ENCODE measurements at places on chromosomes 7 and 10.

GRCh38 chr7:16462431-16462889 lies 3.1 kb downstream of the SOSTDC1 start:
- no peak for DNase-seq

GRCh38 chr10:120221873-120222485 lies 235.0 kb upstream of the PLPP4 start:
- peak; percentile 11 for DNase-seq

DNA sequence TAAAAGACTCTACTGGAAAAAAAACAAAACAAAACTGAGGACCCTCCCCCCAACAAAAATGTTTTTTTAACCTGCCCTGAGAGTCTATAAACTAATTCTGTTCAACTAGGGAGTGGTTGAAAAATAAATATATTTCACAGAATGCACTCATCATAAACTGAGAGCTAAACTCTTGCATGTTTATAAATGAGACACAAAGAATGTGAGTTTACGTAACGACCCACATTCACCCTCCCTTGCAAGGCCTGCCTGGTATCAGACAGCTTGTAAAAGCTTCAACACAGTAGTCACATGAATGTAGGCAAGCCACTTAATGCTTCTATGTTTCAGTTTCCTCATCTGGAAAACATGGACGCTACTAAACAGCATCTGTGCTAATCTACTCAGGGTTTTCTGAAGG lies 50.3 kb downstream of the JAZF1 start:
- no peak for DNase-seq

DNA sequence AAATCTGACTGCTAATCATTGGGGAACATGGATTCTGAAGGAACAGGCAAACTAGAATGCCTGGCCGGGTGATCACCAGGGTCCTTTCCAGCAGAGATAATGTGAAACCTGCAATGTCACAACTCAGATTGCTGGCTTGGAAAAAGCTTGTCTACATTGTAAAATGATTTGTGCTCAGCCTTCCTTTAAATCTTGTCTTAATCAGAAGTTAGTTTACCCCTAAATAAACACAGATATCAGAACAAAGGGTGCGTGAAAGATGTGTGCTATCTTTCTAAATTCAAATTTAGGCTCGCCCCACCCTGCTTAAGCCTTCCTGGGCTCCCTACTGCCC lies 26.3 kb downstream of the COBL start:
- DNase-seq: no peak

GRCh38 chr7:149741629-149742028 lies 31.8 kb downstream of the ZNF467 start:
- DNase-seq: no peak

DNA sequence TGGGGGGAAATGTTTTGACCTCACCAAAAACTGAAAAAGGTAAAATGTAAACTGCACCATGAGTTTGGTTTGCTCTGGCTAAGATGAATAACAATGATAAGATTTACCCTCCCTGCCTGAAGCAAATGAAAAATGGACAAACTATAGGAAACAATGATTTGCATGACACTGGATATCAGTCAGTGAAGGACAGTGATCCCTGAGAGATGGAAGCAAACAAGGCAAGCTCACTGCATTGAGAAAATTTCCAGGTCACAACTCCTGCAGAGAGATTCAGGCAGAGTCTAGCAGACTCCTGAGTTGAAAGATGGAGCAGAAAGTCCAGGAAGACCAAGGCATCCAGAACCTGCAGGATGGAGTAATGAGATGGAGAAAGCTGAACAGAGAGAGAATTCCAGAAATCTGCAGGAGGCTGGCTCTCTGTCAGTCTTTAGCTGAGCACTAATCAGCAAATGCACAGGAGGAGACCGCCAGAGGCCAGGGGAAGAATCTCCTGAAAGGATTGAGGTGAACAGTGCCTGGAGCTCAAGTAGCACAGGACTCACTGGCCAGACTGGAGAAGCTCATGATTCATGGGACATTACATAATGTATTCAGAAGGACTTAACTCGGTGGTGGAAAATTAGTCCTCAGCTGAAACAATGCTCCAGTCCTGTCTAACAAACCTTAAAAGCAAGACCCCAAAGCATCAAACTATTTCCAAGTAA lies 51.2 kb upstream of the PALS2 start:
- no peak for DNase-seq

GRCh38 chr10:71776481-71776925 lies 3.2 kb upstream of the VSIR start:
- no peak for DNase-seq

- no peak for DNase-seq
Observed at GRCh38 chr10:127977357-127978009, 70.6 kb downstream of the PTPRE start.

- no peak for DNase-seq
Observed at GRCh38 chr7:26599982-26600381, 264.4 kb downstream of the SKAP2 start.
